ENCODE measurements at places on chromosomes 7 and 10.

DNA sequence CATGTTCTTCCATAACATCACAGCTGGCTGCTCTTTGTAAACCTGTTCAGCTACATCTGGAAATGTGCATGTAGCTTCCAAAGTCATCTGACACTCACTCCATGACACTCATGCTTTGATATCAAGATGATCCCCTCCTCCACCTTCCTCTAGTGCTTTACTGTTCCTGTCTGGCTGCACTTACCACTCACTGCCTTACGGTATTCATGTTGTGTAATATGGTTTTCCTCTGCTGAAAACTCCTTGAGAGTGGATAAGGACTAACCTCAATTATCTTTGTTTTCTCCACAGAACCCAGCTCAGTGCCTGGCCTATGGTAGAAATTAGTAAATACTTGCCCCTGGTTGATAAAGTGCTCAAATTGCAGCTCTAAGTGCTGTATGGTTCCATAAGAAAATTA is 483.9 kb downstream of the HTR7 start:
- peak; percentile 4 for DNase-seq

GRCh38 chr10:5932345-5932744 is 42.3 kb downstream of the FBH1 start:
- no peak for DNase-seq

- DNase-seq: peak; percentile 92
These were observed 571.1 kb downstream of the IPMK start for GRCh38 chr10:57696641-57697040.

- no peak for DNase-seq
These were observed 3.2 kb downstream of the BMS1 start for GRCh38 chr10:42785759-42786158.

DNA sequence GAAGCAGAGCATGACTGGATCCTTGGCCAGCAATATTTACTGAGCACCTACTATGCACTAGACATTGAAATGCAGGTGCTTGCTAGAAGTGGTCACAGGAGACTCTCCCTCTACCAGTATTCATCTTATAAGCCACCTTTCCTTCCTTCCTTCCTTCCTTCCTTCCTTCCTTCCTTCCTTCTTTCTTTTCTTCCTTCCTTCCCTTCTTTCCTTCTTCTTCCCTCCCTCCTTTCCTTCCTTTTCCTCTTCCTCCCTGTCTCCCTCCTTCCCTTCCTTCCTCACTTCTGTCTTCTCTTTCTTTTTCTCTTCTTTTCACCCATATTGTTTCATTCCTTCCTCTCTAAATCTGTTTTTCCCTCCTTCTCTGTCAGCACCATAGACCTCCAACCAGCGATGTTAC is 47.3 kb upstream of the TCF7L2 start:
- no peak for DNase-seq

DNA sequence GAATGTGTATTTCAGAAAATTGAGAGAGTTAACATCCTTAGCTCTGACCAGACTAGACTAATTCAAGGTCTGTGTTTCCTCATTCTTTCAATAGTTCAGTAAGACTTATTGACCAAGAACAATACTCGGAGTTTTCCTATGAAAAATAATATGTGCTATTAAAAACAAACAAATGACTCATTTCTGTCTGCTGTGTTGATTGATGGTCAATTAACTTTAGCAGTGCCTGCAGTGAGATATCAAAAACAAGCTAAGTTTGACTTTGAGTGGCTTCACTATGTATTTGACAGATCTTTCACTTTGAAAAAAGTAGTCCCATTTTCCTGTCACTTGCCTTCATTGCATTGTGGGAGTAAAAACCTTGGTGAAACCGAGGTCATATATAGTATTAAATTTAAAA is 91.0 kb downstream of the GNAT3 start:
- no peak for DNase-seq

DNA sequence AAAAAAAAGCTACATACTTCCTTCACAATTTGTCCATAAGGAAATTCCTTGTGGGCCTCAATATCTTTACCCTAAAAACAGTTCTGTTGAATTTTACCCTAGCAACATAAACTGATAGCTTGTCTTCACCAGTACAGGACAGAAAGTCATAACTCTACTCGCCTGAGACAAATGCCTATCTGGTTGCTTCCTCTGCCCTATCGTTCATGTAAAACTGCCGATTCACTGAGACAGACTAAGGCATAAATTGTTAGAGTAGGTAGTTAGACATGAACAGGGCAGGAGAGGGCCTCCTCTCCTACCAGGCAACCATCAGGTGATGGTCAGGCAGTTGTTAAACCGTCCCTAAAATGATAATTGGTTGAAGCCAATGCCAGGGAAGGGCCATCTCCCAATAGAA is 25.0 kb downstream of the IFIT3 start:
- DNase-seq: peak; percentile 53

Data from fibroblast of skin of right biceps (primary cell).